Esophagus muscularis mucosa (tissue), 4 donors: ENCODE measurements at places on chromosomes 2 and 18.

GRCh38 chr2:45905632-45905958 is 254.1 kb downstream of the PRKCE start:
- no peak overlapping the region for H3K4me3 ChIP-seq
- DNase-seq = no peak
- no peak overlapping the region for H3K27ac ChIP-seq
- no peaks in the 10 kb centered on the region for H3K27me3 ChIP-seq

GRCh38 chr2:53445383-53446070 is 322.1 kb upstream of the CHAC2 start:
- H3K36me3 ChIP-seq = no peaks in the 10 kb centered on the region
- no peak overlapping the region for H3K4me3 ChIP-seq
- no peak overlapping the region for H3K27ac ChIP-seq
- DNase-seq = no peak
- H3K4me1 ChIP-seq = peaks cover 3% of the 10 kb centered on the region

- no peak overlapping the region for H3K27ac ChIP-seq
- DNase-seq = no peak
- H3K4me1 ChIP-seq = peaks cover 21% of the 10 kb centered on the region
Measured at GRCh38 chr2:62524293-62524941, 18.4 kb upstream of the TMEM17 start.

GRCh38 chr2:229179628-229180027 is 91.5 kb downstream of the PID1 start:
- H3K4me3 ChIP-seq = no peak overlapping the region
- no peak for DNase-seq
- H3K27ac ChIP-seq = no peak overlapping the region
- H3K27me3 ChIP-seq = no peaks in the 10 kb centered on the region

- no peaks in the 10 kb centered on the region for H3K36me3 ChIP-seq
- H3K27me3 ChIP-seq = no peaks in the 10 kb centered on the region
- H3K4me3 ChIP-seq = no peak overlapping the region
- DNase-seq = no peak
- H3K27ac ChIP-seq = no peak overlapping the region
Measured at GRCh38 chr18:36412778-36413177, 115.3 kb downstream of the FHOD3 start.

DNA sequence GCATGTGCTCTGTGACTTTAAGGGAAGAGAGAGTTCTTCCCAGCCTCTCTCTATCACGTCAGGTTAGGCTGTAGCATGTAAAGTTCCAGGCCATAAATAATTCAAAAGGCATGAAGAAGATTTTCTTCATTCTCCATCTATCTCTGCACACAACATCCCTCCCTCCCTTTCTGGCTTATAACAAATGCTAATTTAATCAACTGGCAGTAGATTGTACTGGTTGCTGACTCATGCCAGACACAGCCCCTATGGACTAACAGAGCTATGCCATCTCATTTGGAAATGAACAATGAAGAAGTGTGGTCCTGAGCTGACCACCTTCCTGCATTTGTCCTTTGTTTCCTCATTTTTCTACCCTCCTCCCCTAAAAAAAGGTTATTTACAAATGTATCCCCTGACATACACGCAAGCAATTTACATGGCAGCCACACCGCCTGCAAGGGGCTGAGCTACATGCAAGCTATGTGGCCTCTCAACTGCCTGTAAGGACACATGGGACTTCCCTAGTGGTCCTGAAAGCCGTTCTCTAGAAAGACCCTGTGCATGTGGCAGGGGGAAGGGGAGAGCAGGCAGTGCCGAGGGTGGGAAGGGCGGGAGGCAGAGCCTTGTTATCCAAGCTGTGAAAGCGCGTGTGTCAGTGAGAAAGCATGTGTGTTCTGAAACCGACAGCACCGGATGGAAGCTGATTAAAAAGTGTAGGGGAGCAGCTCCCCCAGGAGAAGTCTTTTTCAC is 90.9 kb upstream of the KLF7 start:
- no peaks in the 10 kb centered on the region for H3K27me3 ChIP-seq
- H3K36me3 ChIP-seq = no peaks in the 10 kb centered on the region
- peaks cover 69% of the 10 kb centered on the region for H3K4me1 ChIP-seq
- no peak overlapping the region for H3K4me3 ChIP-seq

DNA sequence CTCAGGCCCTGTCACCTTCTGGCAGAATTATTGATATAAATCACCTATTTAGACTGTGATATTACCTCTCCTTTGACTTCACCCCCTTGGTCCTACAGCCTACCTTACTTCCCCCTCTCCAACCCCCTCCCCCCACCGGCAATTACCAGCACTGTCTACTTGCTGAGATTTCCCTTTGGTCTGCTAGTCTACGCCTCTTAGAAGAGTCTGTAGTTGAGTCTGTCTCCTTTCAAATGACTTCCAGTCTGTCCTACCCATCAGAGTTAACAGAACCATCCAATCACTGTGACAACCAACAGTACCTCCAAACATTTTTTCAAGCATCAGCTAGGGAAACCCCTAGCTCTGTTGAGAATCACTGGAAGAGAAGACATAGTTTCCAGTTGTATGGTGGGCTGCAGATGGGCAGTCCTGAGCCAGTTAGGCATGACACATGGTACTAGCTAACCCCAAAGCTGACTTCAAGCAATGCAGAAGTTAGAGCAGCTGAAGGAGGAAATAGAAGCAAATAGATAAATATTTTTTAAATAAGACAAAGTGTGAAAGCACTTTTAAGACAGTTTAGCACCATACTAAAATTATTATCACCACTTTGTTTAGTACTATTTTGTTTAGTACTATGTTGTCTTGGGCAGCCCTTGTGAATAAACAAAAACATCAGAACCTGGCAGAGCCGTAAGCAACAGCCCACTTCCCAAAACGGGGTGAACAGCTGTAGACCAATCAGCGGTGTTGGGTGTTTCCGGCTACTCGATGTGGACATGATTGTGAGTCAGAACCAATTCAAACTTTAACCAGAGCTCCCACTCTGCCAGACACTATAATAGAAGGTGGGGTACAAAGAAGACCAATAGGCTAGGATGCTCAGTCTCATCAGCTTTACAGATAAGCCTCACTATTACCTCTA is 2.7 kb upstream of the ASNSD1 start:
- no peak overlapping the region for H3K27ac ChIP-seq
- no peaks in the 10 kb centered on the region for H3K36me3 ChIP-seq
- DNase-seq = no peak
- H3K4me1 ChIP-seq = peaks cover 17% of the 10 kb centered on the region
- no peaks in the 10 kb centered on the region for H3K27me3 ChIP-seq

DNA sequence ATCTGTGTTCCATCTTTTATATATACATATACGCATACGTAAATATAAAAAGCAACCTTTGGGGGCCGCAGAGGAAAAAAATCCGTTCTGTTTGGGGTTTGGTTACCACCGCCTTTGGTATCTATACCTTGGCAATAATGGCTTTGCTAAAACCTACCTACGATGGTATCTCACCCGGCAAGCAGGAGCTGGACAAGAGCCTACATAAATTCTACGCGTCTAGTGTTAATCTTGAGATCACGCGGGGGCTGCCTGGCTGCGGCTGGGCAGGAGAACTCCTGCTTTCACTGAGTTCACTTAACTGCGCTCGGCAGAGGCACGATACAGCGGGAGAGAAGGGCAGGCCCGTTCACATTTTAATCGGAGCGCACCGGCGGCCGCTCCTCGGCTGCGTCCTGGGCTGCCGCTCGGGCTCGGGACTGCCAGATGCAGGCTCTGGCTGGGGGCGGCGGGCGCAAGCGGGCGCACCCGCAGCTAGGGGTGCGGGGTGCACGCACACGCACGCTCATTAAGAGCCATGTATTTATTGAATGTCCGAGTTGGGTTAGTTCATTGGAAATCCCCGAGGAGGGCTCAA is 1.7 kb upstream of the POU3F3 start:
- H3K4me1 ChIP-seq = peaks cover 48% of the 10 kb centered on the region
- peak; percentile 62 for DNase-seq
- H3K27ac ChIP-seq = no peak overlapping the region
- H3K4me3 ChIP-seq = peak overlapping the region; percentile 58
- no peaks in the 10 kb centered on the region for H3K36me3 ChIP-seq

DNA sequence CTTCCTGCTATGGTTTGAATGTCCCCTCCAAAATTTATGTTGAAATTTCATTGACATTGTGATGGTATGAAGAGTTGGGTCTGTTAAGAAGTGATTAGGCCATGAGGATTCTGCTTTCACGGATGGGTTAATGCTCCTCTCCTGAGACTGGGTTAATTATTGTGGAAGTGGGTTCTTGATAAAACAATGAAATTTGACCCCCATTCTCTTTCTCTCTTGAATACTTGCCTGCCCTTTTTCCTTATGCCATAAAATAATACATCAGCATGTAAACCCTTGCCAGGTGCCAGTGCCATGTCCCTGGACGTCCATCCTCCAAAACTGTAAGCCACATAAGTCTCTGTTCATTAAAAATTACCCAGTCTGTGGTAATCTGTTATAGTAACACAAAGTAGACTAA is 352.8 kb downstream of the LRRTM4 start:
- H3K4me1 ChIP-seq = no peaks in the 10 kb centered on the region
- no peak overlapping the region for H3K4me3 ChIP-seq
- DNase-seq = no peak
- H3K27me3 ChIP-seq = no peaks in the 10 kb centered on the region
